Mesenteric fat pad (tissue), 1 donor: ENCODE measurements at places on chromosomes 2 and 18.

DNA sequence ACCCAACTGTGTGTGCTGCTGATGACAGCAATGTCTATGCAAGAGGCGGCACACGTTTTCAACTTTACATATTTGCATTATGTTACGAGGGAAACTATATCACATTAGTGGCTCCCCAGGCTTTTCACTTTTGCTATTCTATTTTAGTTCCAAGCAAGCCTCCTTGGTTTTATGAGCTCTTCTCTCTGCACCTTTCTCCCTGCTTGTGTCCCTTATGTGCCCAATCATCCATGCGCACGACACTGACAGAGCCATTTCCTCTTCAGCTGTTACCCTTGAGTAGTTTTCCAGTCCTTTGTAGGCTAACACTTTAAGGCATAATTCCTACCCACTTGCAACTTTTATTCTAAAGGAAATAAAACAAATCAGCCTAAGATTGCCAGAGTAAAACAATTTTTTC lies 154.3 kb downstream of the TCF4 start:
- DNase-seq = no peak

DNA sequence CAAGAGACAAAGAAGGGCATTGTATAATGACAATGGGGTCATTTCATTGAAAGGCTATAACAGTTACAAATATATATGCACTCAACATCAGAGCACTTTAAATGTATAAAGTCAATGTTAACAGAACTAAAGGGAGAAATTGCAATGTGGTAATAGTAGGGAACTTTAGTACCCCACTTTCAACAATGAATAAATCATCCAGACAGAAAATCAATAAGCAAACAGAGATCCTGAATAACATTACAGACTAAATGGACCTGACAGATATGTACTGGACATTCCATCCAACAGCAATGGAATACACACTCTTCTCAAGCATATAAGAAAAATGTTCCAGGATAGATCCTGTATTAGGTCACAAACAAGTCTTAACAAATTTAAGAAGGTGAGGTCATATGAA lies 90.5 kb upstream of the ALKAL2 start:
- DNase-seq = no peak

GRCh38 chr18:8942021-8942908 lies 160.2 kb upstream of the NDUFV2 start:
- DNase-seq = no peak

- no peak for DNase-seq
Observed at GRCh38 chr2:177651833-177652232, 259.3 kb downstream of the AGPS start.

- DNase-seq = no peak
Observed at GRCh38 chr2:64848363-64848762, 140.8 kb upstream of the SLC1A4 start.

DNA sequence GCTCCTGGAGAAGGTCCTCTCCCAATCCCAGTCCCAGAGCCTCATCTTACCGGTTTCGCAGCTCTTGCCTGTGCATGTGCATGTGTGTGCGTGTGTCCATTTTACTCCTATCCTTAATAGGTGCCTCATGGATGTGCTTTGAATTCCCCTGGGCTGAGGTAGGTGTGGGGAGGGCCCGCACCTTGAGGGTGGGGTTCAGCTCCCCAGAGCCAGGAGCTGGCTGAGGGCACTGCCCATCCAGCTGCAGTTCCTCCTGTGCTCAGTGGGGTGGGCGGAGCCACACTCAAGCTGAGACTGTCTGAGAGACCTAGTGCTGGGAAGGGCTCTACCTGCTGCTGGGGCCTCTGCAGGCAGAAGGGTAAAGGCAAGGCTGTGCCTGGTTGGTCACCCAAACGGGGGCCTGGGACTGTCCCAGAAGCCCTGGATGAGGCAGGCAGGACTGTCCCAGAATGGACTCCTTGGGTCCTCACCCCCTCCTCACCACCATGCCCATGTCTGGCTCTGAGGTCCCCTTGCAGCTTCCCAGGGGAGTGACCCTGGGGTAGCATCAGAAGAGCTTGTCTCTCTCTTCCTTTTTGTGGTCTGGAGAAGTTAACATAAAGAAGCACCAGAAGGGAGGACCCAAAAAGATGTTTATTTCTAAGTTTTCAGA lies 8.9 kb downstream of the GDF7 start:
- no peak for DNase-seq

- DNase-seq = no peak
Observed at GRCh38 chr2:44716131-44716530, 225.4 kb upstream of the SIX3 start.

GRCh38 chr2:25230198-25230947 lies 62.0 kb upstream of the POMC start:
- no peak for DNase-seq

- DNase-seq = no peak
Observed at GRCh38 chr18:68427951-68428401, 286.9 kb downstream of the TMX3 start.
